ENCODE measurements at places on chromosomes 7 and 10.

- DNase-seq = no peak
These were observed 931 bp downstream of the PAPSS2 start for GRCh38 chr10:87660484-87661133.

DNA sequence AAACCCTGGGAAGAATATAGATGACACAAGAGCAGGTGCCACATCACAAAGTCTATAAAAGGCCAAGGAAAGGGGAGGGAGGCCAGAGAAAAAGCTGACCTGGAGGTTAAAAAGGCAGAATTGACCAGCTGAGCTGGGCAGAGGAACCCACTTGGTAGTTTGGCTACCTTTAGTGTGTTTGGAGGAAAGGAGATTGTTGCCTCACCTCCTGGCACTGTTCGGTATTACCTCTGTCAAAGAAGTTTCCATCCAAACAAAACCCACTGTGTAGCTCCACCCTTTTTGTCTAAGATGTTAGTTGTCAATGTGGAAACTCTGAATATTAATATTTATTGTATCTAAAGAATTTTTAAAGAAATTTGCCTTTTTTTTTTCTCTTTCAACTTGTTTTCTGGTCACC lies 23.4 kb downstream of the ENTPD7 start:
- DNase-seq = no peak

DNA sequence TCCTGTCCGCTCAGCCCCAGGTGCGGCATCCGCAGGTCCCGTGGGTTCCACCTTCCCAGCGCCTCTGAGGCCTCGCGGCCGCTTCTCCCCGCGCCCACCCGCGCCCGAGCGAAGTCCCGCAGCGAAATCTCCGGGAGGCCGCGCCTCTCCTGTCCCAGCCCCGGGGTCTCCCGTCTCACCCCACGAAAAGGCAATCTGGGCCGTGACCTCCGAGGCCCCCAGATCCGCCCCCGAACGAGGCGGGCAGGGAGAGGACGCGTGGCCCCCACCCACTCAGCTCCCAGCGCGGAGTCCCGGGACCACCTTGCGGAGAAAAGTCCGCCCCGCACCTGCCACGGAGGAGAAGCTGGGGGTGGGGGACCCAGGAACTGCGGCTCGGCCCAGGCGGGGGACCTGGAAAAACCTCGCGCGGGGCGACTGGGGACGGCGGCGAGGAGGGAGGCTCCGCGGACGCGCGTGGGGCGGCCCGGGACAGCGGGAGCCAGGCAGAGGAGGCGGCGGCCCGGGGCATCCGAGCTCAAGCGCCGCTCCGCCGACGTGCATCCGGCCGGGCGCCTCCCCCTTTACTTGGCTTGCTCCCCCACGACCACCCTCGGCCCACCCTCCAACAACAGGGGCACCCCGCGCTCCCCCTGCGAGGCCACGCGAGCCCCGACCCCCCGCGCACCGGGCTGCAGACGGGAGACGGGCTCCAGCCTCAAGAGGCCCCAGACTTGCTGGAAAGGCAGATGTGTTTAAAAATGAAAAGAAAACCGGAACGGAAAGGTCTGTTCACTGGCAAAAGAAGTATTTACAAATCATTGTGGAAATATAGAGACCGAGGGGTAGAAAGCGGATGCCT lies 33.0 kb upstream of the RNF32 start:
- no peak for DNase-seq

DNA sequence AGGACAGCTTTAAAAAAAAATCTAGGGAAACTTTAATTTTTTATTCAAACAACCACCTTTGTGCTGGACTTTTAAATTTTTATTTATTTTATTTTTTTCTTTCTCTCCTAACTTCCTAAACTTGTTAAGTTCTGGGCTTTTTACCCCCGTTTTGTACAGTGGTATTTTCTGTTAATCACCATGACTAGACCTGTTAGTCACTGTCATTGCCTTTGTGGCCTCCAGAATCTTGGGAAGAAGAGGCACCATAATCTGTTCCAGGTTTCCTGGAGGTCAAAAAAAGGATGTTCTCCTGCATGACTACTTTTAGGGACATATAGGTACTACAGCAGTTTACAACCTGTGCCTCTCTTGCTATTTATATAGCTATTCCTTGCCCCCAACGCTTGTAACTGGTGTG lies 31.1 kb upstream of the DDX50 start:
- DNase-seq = no peak

- DNase-seq = no peak
These were observed 154.1 kb downstream of the DGKB start for GRCh38 chr7:14748461-14748860.

GRCh38 chr7:122686360-122686878 lies 12.5 kb downstream of the RNF133 start:
- no peak for DNase-seq

- DNase-seq = no peak
These were observed 336.0 kb upstream of the IGFBP3 start for GRCh38 chr7:46256870-46257661.

- DNase-seq = no peak
These were observed 23.0 kb upstream of the CDHR3 start for GRCh38 chr7:105940109-105940508.

DNA sequence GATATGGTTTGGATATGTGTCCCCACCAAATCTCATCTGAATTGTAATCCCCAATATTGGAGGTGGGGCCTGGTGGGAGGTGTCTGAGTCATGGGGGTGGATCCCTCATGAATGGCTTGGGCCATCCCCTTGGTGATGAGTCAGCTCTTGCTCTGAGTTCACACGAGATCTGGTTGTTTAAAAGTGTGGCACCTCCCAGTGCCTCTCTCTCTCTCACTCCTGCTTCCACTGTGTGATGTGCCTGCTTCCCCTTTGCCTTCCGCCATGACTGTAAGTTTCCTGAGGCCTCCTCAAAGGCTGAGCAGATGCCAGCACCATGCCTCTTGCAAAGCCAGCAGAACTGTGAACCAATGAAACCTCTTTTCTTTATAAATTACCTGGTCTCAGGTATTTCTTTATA lies 4.8 kb upstream of the GCK start:
- DNase-seq = no peak

DNA sequence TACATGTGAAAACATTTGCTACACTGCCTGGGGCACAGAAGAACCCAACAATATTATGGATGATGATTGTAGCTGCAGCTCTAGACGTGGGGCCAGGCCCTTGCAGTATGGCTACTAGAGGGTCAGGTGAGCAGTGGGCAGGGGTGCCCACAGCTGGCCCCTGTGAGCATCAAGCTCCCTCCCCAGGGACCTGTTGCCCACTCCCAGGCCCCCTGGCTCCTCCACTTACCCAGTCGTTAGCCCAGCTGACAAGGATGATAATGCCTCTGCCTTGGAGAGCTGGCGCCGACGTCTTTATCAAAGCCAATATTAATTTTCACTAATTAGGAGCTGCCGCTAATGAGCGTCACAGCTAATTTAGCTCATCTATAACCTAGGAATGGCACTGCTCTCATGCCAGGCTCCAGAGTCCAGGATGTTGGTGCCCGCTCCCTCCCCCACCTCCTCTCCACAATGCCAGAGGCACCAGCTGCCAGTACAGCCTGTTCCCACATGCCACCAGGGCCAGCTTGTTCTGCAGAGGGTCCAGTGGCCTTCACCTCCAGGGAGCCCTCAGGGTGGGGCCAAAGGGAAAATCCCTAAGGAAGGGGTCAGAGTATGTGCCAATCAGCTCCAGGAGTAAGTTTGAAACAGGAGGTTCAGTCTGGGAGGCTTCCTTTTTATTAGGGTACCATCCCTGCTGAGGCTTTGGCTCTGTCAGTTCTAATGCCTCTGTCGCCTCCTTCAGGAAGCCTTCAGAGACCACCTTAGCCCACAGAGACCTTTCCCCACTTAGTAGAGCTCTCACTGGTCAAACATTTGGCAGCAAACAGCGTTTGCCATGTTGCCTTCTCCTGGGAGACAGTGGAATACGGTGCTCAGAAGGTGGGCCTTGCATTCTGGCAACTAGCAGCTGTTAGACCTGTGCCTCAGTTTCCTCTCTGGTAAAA lies 77.2 kb downstream of the CDH23 start:
- no peak for DNase-seq

DNA sequence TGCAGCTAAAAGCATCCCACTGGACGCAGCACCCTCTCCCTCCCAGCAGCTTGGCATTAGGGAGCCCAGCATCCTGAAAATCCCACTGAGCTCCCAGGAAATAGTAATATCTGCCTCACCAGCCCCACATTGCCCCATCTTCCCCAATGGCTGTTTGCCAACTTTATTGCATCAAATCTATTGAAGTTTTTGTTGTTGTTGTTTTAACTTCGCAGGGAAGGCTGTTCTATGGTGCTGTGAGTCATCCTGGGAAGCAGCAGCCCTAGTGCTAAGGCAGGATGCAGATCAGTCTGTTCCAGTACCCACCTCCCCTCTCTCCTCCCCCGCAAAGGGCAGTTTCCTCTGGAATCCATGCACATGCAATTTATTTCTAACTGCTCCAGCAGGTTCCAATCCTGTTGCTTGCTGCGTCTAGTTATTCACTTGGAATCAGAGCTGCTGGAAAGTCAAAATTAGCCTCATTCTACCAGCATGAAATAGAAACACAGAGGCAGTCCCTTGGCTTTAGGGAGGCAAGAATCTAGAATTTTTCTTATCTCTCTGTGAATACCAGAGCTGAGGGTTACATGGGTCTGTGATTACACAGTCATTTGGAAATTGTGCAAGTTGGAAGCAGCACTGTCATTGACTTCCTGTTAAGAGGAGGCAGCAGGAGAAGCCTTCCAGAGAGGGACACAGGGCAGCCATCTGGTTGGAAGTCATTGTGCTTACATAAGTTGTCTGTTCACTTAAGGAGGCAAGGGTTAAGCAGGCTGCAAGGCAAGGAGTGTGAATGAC lies 115.9 kb upstream of the CACUL1 start:
- no peak for DNase-seq

- no peak for DNase-seq
These were observed 360.6 kb upstream of the ANKRD30A start for GRCh38 chr10:36764823-36765222.

DNA sequence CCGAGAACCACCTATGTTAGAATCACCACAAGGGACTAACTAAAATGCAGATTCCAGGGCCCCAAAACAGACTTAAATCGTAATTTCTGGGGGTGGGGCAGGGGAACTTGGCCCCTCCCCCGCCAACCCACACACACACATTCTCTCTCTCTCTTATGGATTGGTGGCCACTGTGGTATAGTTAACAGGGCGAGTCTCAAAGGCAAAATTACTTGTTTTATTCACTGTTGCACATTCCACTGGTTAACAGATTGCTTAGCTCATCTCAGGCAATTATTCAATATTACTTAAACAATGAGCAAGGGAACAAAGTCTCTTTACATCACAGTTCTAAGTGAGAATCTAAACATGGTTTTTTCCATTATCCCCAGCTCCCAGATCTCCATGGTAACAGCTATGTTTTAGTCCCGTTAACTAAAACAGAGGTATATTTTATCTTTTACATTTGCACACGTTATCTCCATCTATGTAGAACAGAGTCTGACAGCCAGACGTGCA lies 38.5 kb downstream of the IGF2BP3 start:
- DNase-seq = no peak

- DNase-seq = no peak
These were observed 2.5 kb downstream of the VIPR2 start for GRCh38 chr7:159142199-159142598.

GRCh38 chr7:104358446-104359132 lies 30.2 kb downstream of the LHFPL3 start:
- no peak for DNase-seq

GRCh38 chr10:132877473-132877872 lies 64.9 kb downstream of the CFAP46 start:
- DNase-seq = no peak

DNA sequence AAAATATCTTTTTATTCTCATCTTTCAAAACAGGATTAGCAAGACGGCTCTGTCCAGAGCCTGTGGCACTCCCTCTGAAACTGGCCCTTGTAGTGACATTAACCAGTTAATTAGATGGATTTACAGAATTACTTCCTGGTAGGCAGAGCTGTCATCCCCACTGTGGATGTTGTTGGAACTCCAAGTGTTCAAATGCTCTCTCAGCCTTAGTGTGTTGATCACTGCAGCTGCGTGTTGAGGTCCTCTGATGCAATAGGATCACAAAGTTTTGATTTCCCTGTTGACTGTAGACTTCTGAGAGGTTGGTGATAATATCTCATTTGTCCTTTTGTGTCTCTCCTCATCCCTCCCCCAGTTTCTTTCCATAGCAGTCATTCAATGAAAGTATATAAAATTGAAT lies 117.3 kb upstream of the CDK6 start:
- DNase-seq = no peak

- DNase-seq = no peak
These were observed 100.5 kb upstream of the CARD11 start for GRCh38 chr7:3143869-3144775.

DNA sequence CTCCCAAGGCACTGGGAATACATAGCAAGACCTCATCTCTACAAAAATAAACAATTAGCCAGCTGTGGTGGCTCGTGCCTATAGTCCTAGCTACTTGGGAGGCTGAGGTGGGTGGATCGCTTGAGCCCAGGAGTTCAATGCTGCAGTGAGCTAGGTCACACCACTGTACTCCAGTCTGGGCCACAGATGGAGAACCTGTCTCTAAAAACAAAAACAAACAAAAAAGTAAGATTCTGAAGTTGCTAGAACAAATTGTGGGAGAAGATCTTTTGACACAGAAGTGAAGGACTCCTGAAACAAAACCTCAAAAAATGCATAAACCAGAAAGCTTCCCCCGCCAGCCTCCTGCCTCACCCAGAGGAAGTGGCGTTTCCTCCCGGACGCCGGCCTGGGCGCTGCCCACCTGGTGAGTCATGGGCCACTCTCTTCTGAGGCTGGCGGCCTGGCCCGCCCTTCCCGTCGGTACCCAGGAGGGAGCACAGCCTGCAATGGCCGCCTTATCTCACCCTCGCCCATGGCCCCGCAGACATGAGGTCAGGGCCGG lies 25.4 kb upstream of the ELN start:
- DNase-seq = no peak

DNA sequence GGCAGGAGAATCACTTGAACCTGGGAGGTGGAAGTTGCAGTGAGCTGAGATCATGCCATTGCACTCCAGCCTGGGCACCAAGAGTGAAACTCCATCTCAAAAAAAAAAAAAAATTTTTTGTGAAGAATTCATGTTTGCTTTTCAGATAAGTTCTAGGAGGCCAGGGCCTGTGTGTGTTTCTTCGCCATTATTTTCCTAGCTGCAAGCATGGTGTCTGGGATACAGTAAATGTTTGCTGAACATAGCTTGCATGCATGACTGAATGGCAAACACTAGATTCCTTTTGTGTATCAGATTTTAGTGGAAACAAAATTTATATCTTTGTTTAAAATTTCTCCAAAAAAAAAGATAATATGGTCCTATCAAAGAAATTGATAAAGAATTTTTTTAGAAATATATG lies 9.7 kb upstream of the MACC1 start:
- no peak for DNase-seq

- no peak for DNase-seq
These were observed 38.8 kb upstream of the PDZD8 start for GRCh38 chr10:117413928-117414618.

GRCh38 chr7:32059289-32060011 lies 10.8 kb downstream of the PDE1C start:
- no peak for DNase-seq

DNA sequence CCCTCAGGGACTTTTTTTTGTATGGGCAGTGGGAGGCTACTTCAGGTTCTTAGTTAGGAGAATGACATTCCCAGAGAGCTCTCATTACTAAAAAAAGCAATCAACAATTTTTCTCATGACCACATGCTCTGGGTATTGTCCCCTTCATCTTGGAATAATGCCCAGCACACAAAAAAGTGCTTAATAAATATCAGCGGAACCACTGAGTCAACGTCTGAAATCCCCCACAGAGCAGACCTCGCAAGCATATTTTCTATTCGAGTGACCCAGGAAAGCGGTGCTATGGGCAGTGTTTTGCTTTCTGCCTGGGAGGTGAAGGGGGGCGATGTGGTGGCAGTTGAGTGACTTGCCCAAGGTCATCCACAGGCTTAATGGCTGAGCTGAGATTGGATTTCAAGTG lies 493.4 kb upstream of the ZMIZ1 start:
- DNase-seq = no peak

Measured in esophagus squamous epithelium (tissue), 5 donors.